Immature natural killer cell (primary cell): ENCODE measurements at places on chromosomes 7 and 10.

DNA sequence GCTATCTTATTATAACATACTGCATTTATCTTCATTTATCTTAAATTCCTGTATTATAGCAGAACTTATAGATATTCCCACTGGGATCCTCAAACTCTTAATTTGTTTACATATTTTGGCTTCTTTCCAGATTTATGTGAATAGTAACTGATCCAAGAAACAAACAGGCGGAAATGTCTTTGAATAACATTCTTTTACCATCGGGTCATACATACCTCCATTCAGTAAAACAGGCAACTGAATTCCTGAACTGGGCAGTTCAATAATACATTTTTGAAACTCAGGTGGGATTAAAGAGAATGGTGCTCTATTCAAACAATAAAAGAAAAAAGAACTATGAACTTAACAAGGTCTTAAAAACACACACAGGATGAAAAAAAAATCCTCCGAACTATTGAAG lies 337.4 kb downstream of the CRPPA start:
- no peak for DNase-seq

DNA sequence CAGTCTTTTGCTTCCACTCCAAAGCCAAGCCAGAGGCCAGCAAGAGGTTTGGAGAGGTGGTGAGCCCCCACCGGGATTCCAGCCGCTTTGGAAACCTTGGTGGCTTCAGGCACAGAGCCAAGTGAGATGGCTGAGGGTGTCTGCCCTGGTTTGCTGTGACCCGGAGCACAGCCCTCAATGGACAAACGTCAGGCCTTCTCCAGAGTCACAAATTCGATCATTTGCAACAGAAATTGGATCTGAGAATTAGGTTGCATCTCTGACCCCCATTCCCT lies 885 bp upstream of the NKX1-2 start:
- DNase-seq = no peak

- DNase-seq = no peak
These were observed 247.7 kb upstream of the MGMT start for GRCh38 chr10:129219364-129219763.

GRCh38 chr10:94645285-94645684 lies 38.2 kb upstream of the CYP2C18 start:
- DNase-seq = no peak

DNA sequence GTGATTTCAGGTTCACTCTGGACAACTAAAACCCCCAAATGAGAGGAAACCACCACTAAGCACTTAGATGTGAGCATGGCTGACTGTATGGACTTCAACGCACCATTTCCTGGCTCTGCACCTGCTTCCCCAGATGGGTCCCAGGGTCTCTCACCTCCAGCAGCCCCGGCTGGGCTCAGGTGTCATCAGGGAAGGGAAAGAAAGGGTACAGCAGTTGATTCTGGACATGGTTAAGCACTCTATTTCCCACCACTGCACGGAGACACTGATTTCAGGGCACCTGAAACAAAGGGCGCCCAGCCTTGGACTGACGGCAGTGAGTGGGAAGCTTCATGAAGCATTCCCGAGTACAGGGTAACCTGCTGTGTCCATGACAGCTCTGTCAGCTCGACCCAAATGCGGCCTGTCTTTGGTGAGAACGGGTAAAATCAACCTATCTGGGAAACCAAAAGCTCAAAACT lies 19.0 kb downstream of the FAM53B start:
- no peak for DNase-seq
